Bladder microvascular endothelial cell (primary cell): ENCODE measurements at places on chromosomes 11 and 22. TPM values are rescaled to one million over a fixed set of nuclear protein-coding genes. Genes with fewer than 3 reads are reported as not detected.

Gene FGF3
- not detected in 2 replicates for total RNA-seq

Gene PAMR1
- 0.25 and 0.65 TPM in 2 replicates for total RNA-seq

Gene OTOG
- total RNA-seq: not detected in 2 replicates

Gene SLC5A1
- total RNA-seq: not detected in 2 replicates

Gene PYGM
- total RNA-seq: 0.16 and 0.44 TPM in 2 replicates

Gene ADAMTS15
- 0.32 and 2.8 TPM in 2 replicates for total RNA-seq

Gene PARVA
- total RNA-seq: 10.7 and 32.7 TPM in 2 replicates

Gene THAP12
- 28.2 and 36.3 TPM in 2 replicates for total RNA-seq

Gene CDC42BPG
- 0.16 and 0.25 TPM in 2 replicates for total RNA-seq

Gene REXO2
- 97.5 and 140 TPM in 2 replicates for total RNA-seq

Gene AIFM3
- total RNA-seq: not detected in 2 replicates

Gene NADSYN1
- total RNA-seq: 74.6 and 123 TPM in 2 replicates

Gene APOL4
- total RNA-seq: 1.1 and 6.0 TPM in 2 replicates

Gene RFPL3
- total RNA-seq: not detected in 2 replicates

Gene TMEM45B
- total RNA-seq: 0.16 and 1.6 TPM in 2 replicates

Gene DNAJB7
- not detected in 2 replicates for total RNA-seq

Gene OR2AT4
- total RNA-seq: not detected in 2 replicates

Gene KRTAP5-8
- not detected in 2 replicates for total RNA-seq

Gene SMTNL1
- total RNA-seq: not detected in 2 replicates

Gene CD248
- total RNA-seq: 0.25 and 1.3 TPM in 2 replicates

Gene NXPE4
- not detected in 2 replicates for total RNA-seq

Gene LRRC4C
- not detected in 2 replicates for total RNA-seq

Gene OR51B2
- total RNA-seq: not detected in 2 replicates
